Fibroblast of lung (primary cell): ENCODE measurements at places on chromosomes 12 and 14. TPM values are rescaled to one million over a fixed set of nuclear protein-coding genes. Genes with fewer than 3 reads are reported as not detected.

FAM234B gene
- total RNA-seq: 6.7 and 10.4 TPM in 2 replicates

BHLHE41 gene
- total RNA-seq: 0.51 and 2.3 TPM in 2 replicates

TTLL5 gene
- total RNA-seq: 18.2 and 23.8 TPM in 2 replicates

FITM1 gene
- total RNA-seq: under 0.01 TPM in 1 of 2 replicates, not detected in the other

UBR7 gene
- 27.7 and 34.0 TPM in 2 replicates for total RNA-seq

LHX5 gene
- total RNA-seq: not detected in 2 replicates

PTPRQ gene
- total RNA-seq: 0.77 and 1.3 TPM in 2 replicates

KRT3 gene
- not detected in 2 replicates for total RNA-seq

GRCh38 chr12:110923692-110924334 is 3.4 kb upstream of the MYL2 start:
- DNase-seq: no peak

DNA sequence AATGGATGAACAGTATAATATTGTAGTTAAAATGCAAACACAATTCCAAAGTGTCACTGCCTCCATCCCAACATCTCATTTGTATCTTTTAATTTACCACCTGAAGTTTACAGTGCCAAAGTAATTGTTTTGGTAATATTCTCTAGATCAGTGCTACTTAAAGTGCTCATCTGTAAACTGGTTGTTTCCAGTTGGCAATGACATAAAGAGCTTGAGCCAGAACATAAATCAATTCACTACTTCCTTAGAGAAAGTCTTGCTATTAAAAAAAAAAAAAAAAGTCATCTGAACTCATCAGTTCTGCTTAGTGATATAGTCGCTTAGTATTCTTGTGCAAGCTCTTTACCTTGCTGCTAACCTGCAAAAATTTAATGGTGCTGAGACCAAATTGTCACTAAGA is 16.4 kb downstream of the PLCZ1 start:
- no peak for DNase-seq

- DNase-seq: no peak
Observed at GRCh38 chr12:117523971-117524370, 162.5 kb upstream of the NOS1 start.

- DNase-seq: no peak
Observed at GRCh38 chr12:9144730-9145106, 29.0 kb upstream of the A2M start.

GRCh38 chr12:49566361-49566760 is 1.6 kb downstream of the MCRS1 start:
- DNase-seq: no peak

DNA sequence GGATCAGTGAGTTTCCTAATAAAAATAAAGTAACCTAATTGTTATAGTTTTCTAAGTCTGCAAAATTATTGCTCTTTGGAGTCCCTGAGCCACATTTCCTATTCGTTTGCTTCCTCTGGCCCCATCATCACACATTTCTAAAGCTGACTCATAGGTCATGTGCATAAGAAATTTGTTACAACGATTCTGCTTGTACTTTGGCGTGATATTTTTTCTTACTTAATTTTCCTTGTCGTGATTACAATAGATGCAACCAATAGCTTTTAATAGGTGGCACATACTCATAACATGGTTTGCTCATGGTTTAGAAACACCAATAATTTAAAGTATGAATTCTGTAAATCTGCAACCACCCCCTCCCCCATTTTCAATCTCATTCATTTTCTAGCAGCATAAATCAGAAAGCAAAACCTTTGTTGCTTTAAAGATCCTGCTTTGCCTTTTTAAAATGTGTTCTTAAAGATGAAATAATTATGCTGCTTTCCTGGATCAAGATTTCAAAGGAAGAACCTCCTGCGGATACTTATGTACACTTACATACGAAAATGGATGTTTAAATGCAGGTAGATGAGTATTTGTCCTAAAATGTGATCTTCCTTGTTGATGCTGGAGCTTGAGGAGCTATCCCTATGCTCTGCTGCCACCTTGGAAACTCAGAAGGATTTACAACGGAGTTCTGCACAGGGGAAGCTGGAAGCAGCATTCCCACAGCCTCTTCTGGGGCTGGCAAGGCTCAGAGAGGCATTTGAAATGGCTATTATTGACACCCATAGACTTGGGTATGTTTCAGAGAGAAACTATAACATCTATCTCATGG is 1.7 kb upstream of the FLRT2 start:
- DNase-seq: peak; percentile 89

DNA sequence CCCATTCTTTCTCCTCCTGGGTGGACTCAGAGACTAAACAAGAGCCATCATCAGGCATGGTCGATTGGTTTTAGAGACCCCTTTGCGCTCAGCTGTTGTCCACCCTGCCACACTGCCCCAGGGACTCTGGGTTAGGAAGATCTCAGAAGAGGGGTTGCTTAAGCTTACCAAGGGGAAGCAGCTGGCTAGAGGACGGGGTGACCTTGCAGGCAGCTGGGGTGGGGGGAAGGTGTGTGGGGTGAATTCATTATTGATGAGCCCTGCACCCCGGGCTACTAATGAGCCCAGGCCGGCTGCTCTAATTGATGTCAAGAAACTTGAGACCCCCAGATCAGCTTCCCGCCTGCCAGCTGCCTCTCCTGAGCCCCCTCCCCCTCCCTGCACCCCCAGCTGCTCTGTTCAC is 8.7 kb upstream of the ZNF385A start:
- no peak for DNase-seq

GRCh38 chr12:19261773-19262172 is 132.2 kb downstream of the PLEKHA5 start:
- no peak for DNase-seq

DNA sequence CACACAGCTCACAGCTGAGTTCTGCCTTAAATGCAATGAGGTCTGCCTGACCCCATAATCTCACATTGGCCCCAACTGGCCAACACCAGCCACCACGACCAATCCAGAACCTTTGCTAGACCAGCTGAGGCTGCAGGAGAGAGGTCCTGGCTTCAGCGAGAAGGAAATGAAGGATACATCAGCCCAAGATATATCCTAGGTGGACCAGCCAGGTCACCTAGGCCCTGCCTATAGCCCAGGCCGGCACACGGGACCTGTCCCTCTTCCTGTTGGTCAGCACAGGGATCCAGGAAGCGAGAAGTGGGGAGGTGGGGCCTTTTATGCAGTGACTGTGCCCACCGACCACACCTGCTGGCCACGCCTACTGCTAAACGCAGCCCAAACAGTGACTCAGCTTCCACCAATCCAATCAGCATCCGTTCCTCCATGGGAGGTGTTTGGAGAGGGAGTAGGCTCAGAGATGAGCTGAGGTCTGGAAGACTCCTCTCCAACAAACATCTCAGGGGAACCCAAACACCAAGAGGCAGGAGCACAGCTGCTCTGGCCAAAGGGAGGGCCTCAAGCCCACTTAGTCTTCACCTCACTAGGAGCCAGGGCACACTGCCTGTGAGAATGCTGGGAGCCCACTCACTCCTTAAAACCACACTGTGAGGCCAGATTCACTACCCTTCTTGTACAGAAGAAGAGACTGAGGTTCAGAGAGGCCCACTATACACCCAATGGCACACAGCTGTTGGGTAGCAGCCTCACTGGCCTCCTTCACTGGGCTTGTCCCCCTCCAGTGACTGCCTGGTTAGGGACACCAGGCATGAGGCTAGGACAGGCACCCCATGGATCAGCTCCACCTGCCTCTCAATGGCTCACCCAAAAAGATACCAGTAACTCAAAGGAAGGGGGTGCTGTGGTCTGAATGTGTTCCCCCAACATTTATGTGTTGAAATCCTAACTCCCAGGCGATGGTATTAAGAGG is 51.3 kb upstream of the PPP2R5C start:
- no peak for DNase-seq

DNA sequence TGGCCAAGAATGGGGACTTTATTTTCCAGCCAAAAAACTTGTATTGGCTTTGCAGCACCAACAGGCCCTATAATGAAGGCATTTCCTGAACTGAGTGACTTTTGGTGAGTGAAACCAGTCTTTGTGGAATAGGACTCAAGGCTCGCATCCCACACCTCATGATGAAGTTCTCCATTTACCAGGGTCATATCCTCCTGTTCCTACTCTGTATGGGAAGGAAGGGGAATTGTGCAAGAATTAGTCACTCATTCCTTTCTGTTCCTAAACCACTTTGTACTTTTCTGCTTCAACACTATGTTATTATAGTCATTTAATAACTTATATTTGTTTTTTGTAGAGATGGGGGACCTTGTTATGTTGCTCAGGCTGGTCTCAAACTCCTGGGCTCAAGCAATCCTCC is 2.3 kb upstream of the SPATS2 start:
- peak; percentile 83 for DNase-seq

DNA sequence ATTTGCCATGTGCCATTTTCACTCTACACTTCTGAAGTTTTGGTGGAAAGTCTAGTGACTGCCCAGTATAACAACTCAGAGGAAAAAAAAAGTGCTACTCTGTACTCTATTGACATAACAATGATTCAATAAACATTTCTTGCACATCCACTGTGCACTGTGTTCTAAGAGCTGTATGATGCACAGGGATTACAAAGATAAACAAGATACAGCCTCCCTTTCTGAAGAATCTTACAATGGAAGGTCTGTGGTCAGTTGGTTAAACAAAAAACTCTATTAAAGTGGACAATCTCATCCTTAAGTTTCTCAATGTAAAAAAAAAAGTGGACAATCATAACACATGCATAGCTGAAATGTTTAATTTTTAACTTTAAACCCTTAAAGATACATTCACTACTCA is 105.7 kb upstream of the RASSF8 start:
- DNase-seq: peak; percentile 88

GRCh38 chr12:5716976-5717375 is 228.1 kb downstream of the ANO2 start:
- DNase-seq: no peak

GRCh38 chr12:10361622-10362021 is 28.2 kb downstream of the KLRK1 start:
- DNase-seq: peak; percentile 72

GRCh38 chr14:65024957-65025356 is 38.3 kb downstream of the FNTB start:
- DNase-seq: no peak

DNA sequence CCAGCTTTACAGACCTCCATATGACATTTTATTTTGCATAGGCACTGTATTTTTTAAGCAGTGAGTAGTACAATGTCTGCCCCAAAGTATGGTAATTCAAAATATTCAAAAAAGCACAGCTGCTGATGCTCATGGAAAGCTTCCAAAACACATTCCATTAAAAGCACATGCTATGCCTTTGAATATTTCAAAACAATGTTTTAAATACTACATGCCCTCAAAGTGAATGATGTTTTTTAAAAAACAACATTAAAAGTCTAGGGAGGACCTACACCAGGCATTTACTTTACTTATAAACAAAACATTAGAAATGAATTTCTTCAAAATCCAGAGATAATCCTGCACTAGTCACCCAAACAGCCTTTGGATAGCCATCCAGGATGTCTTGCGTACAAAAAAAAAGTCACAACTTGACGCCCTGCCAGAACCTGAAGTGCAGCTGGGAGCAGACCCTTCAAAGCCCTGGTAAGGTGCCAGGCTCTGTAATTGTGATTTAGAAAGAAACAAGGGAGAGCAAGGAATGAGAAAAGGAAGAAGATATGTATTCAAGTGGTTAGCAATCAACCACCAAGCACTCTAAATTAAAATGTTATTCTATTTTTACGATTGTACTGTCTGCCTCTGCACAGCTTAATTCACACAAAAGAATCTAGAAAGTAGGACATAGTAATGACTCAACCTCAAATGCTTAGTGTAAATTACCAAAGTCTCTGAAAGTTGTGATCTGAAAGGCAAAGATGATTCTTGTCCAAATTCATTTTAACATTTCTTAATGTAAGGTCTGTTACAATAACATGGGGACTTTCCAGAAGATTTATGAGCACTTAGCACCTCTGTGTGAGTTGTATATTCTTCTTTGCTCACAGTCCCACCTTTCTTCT is 31.9 kb downstream of the CEP83 start:
- peak; percentile 91 for DNase-seq

DNA sequence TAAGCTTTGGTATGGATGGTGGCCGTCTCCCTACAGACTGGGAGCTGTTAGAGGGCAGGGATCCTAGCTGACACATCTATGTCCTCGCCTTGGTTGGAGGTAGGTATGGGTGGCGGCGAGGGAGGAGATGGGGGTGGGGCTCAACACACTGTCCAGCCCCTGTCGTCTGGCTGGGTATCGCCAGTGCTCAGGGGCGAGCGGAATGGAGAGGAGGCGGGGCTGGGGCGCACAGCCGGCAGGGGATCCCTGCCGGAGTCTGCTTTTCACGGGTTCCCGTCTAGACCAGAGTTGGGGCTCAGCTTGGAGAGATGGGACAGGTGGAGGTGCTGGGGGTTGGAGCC is 16.1 kb downstream of the TAMALIN start:
- DNase-seq: no peak

GRCh38 chr12:22899184-22899583 is 274.2 kb downstream of the ETNK1 start:
- no peak for DNase-seq

DNA sequence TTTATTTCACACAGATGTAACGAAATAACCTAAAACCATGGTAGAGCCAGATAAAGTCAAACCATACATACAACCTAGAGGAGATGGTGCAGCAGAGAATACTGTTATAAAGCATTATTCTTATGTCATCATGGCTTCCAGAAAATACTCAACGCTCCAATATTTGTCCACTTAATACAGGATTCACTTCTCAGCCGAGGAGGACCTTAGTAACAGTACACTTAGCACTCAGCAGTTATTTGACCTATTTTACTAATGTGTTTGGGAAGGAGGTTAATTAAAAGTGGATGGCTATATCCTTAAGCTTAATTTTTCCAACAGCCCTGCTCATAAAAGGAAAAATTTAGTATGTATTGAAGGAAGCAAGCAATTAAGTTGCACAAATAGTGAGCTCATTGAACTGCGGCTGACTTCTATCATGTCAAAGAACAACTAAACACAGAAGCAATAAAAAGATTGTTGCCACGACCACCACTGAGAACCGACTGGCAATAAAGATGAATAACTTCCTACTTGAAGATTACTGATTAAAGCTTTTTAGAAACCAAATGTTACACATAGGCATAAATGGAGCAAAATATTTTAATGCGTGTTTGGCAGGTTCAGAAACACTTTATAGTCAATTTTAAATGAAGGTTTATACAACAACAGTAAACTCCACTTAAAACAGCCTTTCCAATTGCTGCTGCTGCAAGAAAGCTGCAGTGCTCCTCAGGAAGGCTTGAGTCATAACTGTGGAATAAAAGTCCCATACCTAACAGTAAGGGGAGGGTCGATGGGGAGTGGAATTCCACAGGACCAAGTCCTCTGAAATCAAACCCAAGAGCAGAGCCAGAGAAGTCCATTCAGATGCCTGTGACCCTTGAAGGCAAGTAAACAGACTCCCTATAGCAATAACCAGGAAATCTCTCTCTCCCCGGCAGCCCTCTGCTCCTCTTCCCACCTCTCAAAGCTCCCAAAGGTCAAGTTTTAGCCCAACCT is 218.9 kb upstream of the CDKN3 start:
- no peak for DNase-seq

- no peak for DNase-seq
Observed at GRCh38 chr14:76855066-76855465, 28.9 kb downstream of the LRRC74A start.

GRCh38 chr14:50539051-50539450 is 6.7 kb upstream of the MAP4K5 start:
- DNase-seq: no peak
